ENCODE measurements at places on chromosomes 13 and 19.

DNA sequence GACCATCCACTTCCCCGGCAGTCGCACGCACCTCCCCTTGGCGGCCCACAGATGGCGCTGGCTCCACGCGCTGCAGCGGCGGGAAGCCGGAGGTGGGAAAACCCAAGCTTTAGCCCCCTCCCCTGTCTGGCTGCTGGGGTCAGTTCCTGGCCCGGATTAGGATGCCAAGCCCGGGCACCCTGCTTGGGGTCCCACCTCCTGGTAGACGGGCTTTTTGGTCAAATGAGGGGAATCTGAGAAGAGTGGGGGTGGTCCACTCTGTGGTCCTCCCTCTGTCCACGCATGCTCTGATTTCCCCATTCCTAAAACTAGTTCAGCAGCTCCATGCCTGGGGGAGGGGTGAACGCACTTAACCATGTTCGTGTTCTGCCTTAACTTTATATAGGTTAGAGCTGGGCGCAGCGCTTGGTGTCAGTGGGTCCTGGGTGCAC lies 8.1 kb upstream of the ADGRE2 start:
- no peak for DNase-seq

DNA sequence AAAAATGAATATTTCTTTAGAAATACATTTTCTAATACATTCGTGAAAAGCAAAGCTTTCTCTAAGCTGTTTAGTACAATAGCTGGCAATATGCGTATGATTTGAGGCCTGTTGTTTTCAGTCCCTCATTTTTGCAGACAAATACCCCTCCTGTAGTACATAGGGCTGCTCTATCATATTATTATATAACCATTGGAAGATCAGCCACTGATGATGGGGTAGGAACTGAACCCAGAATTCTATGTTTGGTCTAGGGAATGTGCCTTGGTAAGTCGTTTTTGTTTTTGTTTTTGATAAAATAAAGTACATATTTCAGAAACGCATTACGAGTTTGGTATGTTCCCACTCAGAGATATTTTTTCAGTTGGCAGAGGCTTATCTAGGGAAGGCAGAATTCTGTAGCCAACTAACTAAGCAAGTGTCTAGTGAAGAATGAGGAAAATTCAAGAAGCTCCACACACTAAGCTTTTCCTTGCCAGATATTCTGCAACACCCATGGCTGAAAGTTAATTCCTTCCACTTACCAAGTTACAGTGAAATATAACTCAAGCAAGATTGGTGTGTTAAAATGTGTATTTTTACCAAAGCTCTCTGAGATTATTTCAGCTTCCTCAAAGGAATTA lies 656.9 kb upstream of the MIR17HG start:
- DNase-seq = no peak

GRCh38 chr13:46278474-46278873 lies 66.7 kb downstream of the LRRC63 start:
- DNase-seq = no peak

GRCh38 chr13:50393628-50394027 lies 378.4 kb downstream of the KCNRG start:
- DNase-seq = no peak

GRCh38 chr19:54179921-54180461 lies 7.0 kb upstream of the TMC4 start:
- DNase-seq = peak; percentile 95

DNA sequence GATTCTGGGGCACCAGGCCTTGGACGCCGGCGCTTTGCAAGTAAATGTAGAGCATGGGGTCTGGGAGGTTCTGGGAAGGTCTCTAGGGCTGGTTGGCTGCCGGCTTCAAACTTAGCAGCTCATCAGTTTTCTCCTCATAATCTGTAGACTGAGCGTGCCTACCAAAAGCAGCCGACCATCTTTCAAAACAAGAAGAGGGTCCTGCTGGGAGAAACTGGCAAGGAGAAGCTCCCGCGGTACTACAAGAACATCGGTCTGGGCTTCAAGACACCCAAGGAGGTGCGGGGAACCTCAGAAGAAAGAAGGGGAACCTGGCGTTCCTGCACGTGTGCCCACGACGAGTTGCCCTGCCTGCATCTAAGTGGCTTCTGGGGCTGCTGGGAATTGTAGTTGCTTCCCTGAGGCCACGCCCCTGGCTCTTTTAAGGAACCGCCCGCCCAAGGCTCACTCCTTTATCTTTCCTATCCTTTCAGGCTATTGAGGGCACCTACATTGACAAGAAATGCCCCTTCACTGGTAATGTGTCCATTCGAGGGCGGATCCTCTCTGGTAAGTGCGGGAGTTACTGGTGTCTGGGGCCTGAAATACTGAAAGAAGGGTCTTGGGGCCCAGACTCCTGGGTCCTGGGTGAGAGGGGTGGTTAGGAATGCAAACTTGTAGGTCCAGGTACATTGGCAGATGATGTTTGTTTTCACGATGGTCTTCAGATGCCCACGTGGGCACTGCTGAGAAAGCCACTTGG lies 984 bp downstream of the RPS11 start:
- no peak for DNase-seq

DNA sequence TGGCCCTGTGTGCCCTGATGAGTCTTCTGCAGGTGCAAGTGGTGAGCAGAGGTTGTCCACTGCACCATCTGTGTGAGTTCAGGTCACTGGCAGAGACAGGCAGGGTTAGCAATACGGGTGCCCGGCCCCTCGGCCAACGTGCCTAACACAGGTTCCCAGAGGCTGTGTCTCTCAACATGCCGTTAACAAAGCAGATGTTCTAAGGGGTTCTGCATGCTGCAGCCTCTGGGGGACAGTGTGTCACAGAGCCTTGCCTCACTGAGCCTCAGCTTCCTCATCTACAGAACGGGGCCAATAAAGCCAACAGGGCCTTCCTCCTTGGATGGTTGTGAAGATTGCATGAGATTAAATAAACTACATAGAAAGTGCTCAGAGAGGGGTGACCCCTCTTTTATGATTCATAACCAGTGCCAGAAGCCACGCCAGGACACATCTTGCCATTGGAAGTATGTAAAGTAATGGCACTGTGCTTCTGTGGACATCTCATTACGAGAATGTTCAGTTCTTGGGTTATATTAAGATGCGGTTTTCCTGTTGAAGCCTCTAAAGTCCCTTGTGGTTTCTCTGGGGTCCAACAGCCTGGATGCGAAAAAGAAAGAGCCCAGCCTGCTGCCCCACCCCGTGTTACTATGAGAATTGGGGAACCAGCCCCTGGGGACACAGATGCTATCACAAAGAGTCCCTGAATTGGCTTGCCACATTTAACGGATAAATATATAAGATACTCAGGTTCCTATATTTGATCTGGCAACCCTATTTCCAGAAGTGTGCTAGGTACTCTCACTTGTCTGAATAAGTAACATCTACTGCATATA lies 11.2 kb upstream of the ARHGEF18 start:
- no peak for DNase-seq

DNA sequence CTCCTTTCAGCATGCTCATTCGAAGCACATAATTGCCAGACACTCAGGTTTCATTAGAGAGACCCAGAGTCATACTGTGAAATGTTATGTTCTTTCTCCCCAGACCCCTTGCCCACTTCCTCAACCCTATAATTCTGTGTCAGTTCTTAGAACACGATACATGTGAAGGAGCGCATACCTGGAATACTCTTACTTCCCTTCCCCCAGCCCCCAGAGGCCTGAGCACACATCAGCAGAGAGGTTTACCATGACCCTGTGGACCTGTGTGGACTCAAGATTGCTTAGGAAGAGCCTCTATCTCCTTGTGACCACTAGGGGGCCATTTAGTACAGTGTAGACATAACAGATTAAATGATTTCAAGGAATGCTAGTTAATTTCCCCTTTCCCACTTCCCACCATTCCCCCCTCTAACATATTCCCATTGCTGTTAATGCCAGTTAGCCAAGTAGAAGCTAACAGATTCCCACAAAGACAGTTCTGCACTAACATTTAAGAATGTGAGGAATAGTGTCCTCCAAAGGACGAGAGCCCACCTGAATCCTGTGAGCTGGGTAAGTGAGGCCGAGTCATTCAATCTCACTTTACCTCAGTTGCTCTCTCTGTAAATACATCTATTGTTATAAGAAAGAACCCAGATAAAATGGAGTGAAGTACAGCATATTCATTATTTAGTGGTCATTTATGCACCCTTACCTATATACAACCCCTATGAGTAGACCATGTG lies 154.2 kb upstream of the MAB21L1 start:
- no peak for DNase-seq

GRCh38 chr19:41802770-41803169 lies 6.4 kb downstream of the CEACAM3 start:
- no peak for DNase-seq

- no peak for DNase-seq
Measured at GRCh38 chr13:26020891-26021290, 30.9 kb downstream of the SHISA2 start.

GRCh38 chr19:15977690-15978089 lies 28.9 kb downstream of the OR10H4 start:
- no peak for DNase-seq

DNA sequence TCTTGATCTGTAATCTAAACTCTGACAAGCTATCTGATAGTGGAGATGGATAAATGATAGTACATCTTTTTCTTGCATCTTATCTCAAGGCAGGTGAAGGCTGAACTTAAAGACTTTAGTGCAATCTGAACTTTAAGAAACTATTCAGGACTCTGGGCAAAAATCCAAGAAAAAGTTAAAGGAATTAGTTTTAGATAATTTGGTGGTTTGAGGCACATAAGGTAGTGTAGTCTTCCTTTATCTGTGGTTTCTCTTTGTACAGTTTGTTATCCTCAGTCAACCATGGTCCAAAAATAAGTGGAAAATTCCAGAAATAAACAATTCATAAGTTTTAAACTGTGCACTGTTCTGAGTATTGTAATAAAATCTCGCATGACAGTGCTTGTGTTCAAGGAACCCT lies 172.9 kb downstream of the UGGT2 start:
- no peak for DNase-seq

DNA sequence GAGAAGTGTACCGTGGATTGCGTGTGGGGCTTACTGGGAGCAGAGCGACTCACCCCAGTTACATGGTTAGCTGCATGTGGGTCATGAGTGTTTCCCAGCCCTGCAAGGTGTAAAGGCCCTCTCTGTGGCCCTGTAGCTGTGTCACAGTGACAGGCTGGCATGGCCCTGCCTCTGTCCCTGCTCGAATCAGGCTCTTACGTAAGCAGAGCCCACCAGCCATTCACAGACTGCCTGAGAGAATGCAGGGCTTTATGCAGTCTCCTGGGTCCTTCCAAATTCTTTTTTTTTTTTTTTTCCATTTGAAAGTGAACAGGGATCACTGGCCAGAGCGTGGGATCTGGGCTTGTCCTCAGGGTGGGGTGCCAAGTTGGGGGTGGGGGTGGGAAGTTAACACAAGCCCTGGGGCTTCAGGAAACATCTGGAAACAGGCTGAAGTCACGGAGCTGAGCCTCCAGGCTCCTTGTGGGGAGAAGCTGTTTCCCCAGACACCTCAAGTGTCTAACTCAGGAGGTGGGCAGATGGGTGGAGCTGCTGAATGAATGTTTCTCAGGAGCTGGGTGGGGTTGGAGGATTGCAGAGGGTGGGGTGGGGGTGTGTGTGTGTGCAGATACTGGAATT lies 13.4 kb downstream of the TECR start:
- no peak for DNase-seq

DNA sequence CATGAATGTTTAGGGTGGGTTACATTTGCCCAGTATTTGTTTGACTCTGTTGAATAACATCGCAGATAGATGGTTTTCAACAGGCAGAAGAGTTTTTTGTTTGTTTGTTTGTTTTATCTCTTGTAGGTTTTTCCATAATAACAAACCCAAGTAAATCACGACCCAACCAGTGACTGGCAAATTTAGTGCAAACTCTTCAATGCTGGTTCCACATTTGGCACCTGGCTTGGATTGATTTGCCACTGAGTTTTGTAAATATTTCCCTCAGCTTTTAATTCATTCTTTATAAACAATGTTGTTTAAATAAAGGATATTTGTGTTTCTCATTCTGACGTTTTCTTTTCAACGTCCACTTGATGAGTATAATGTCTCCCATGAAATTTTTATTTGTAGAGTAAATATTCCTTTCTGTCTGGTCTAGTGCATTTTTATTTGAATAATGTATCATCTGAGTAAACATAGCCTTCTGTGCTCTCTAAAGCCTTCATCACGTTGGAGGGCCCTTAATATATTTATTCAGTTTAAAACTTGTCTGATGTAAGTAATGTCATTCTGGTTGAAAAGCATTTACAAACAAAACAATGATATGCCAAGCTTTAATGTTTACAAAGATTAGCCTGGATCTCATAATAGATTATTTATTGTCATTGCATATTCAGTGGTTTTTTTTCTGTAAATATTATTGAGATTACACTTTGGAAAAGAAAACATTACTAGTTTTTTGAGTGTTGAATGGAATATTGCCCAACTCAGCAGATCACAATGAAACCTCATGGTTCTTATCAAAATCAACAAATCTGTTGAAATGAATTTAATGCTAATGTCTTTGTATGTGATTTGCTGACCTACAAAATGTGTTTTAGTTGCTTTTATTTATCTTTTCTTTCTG lies 90.4 kb upstream of the PEG3 start:
- no peak for DNase-seq

DNA sequence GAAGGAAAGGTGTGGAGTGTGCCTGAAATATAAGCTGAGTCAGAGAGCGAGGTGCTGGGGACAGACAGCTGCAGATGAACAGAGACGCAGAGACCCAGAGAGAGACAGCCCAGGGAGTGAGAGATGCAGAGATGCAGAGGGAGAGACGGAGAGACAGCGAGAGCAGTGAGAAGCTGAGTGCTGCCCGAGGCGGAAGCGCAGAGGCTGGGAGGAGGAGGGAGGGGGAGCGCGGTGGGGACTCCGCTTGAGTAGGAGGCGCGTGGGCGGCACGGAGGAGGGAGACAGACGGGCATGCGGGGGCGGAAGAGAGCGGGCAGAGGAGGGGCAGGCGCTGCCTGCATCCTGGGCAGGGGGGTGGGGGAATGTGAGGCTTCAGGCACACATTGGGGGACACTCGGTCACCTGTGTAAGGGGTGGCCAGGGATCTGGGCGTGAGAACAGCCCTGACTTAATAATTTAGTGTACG lies 25.7 kb downstream of the SLC8A2 start:
- DNase-seq = peak; percentile 94

DNA sequence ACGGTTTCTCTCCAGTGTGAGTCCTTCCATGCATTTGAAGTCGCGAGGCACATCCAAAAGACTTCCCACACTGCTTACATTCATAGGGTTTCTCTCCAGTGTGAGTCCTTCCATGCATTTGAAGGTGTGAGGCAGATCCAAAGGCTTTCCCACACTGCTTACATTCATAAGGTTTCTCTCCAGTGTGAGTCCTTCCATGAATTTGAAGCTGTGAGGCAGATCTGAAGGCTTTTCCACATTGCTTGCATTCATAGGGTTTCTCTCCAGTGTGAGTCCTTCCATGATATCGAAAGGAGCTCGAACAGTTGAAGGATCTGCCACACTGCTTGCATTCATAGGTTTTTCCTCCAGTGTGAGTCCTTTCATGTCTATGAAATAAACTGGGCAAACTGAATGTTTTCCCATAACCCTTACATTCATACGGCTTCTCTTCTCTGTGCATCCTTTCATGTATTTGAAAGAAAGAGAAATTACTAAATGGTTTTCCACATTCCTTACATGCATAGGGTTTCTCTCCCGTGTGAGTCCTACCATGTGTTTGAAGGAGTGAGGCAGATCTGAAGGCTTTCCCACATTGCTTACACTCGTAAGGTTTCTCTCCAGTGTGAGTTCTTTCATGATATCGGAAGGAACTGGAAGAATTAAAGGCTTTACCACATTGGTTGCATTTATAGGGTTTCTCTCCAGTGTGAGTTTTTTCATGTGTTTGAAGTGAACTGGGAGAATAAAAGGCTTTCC lies 20.3 kb downstream of the ZNF433 start:
- no peak for DNase-seq
